ENCODE measurements at places on chromosomes 3 and 15.

- DNase-seq = no peak
Measured at GRCh38 chr15:29670998-29671981, 151.0 kb downstream of the TJP1 start.

DNA sequence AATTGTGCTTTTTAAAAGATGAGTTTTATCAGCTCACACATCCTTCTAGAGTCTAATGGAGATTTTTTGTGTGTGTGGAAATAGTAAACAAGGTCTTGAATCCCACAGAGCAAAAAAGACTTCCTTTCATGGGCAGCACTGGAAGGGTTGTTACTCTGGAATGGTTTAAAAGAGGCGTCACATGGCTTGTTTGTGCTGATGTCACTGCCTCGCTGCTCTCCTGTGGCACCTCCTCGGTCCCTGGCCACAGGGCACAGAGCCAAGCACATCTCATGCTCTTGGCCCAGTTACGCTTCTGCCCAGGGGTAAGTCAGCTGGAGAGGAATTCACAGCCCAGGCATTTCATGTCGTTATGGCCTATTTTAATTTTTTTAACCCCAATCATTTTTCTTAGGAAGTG lies 53.2 kb downstream of the PGPEP1L start:
- DNase-seq = no peak

DNA sequence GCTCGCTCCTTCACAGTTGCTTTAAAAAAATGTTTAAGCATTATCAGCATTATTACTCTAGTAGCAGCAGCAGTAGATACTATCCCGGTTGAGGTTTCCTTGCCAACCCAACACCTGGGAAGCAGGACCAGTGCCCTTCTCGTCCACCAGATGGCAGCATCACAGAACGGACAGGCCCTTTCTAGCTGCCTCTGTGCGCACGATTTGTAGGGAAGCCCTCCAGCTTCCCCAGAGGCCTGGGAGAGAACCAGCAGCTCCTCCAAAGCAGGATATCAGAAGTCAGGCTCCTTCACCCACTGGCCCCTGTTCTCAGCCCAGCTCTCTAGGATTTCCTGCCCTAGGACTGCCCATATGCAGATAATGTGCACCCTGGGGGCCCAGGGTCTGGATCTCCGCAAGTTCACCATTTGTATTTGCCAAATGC lies 16.8 kb upstream of the ESYT3 start:
- DNase-seq = peak; percentile 42

- DNase-seq = no peak
Measured at GRCh38 chr3:24410860-24411259, 83.8 kb downstream of the THRB start.

DNA sequence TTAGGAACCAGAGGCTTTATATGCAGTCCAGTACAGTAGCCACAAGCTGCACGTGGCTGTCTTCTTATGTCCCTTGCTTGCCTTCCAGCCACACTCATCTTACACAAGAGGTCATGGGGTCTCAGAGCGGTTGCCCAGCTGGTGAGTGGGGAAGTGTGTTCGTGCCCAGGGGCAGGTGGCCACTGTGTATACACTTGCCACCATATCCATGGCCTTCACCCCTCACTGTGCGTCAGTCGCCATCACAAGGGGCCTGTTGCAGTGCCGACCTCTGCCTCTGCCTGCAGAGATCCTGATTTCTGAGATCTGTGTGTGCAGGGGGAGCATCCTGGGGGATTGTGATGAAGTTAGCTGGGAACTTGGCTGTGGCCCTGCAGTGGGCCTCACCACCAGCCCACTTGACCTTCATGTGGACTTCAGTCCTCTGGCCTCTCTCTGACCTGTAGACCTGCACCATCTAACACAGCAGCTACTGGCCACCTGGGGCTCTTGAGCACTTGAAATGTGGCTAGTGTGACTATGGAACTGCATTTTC lies 43.1 kb upstream of the SACM1L start:
- DNase-seq = no peak
